ENCODE measurements at places on chromosomes 7 and 10.
A peak's percentile ranks its signal among the peaks of the same experiment; 100 is the strongest.

DNA sequence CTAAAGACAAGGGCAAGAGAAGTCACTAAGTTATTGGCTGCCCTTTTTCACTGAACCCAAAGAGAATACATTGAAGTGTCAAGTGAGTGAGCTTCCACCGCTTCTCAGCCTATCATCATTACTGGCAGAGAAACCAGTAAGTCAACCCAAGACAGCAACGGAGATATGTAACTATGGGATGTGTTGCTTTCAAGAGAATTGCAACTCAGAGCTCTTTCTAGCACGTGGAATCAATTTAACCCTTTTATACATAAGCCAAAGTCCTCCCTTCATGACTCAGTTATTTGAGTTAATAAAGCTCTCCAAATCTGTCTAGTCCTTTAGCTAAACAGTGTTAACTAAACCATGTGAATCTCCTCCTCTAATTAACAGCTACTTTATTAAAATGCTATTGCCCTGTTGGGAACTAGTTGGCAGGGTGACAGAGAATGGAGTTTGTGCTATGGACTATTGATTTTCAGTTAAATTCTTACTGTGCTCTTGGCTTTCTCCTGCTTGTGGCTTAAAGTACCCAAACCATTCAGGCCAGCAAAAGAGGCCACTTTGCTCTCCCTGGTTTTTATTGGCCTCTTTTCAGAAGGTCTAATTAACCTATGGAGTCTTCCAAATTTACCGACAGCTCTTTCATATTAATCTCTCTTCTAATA is 287.7 kb downstream of the NRG3 start:
- DNase-seq, result no peak

GRCh38 chr7:55129541-55130394 is 111.0 kb downstream of the EGFR start:
- DNase-seq, result peak; percentile 72

- DNase-seq, result no peak
Observed at GRCh38 chr7:104955276-104955675, 58.7 kb upstream of the KMT2E start.

DNA sequence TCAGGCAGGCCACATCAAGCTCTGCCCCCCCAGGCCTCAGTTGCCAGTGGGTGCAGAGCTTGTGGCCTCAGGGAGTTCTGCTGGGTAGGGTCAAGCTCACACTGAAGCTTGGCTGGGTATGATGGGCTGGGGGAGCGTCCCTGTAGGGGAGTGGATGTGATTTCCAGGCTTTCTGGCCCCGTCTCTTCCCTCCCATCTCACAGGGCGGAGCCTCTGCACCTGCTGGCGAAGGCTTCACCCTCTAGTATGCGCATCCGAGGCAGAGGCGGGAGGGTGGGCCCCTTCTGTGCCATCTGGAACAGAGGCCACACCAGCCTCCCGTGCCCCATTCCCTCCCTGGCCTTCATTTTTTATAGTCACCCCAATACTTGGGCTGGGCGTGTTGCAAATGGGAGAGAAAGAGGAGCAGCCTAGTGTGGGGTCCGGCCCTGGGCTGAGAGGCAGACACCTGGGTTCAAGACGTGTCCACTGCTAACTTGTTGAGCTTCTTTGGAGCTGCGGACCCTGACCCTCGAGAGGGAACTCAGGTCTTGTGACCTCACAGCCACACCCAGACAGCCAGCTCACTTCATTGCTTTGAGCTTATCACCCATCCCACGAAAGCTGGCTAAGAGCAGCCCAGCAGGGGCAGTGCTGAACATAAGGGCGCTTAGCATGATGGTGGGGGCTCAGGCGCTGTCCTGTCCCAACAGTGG is 2.3 kb downstream of the AQP1 start:
- no peak for DNase-seq

DNA sequence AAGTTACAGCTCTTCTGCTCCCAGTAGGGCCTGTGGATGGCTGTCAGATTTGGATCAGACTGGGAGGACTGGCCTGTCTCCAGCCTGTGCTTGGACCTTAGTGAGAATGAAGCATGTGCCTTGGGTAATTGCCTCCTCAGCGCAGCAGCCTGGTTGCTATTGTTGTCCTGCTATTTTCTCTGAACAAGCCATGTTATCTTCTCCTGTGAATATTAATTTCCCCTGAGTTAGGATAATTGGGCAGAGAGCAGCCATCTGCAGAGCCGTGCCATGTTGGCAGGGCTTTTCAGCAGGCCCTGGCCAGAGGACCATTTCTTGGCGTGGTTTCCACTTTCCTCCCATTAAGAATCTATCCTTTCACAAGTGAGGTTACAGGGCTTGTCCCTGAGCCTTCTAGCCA is 497.3 kb downstream of the SORCS3 start:
- DNase-seq, result no peak

DNA sequence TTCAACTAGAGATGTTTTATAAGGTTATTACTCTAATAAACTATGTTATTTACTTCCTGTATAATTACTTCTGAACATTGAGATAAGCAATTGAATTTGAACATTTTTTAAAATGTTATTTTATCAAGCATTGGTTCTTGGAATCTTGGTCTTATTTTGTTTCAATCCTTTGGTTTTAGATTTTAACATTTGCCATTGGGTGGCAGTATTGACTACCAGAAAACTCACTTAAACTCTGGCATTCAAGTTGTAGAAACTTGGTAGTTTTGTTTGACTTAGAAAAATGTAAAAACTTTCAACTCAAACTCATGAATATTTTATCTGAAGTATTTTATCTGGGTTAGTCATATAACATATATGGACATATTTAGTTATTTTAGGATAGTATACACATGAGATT is 48.1 kb downstream of the ATRNL1 start:
- DNase-seq, result peak; percentile 5

GRCh38 chr10:129972966-129973673 is 9.0 kb upstream of the EBF3 start:
- no peak for DNase-seq

- no peak for DNase-seq
Observed at GRCh38 chr7:98908585-98908984, 30.3 kb downstream of the TRRAP start.

DNA sequence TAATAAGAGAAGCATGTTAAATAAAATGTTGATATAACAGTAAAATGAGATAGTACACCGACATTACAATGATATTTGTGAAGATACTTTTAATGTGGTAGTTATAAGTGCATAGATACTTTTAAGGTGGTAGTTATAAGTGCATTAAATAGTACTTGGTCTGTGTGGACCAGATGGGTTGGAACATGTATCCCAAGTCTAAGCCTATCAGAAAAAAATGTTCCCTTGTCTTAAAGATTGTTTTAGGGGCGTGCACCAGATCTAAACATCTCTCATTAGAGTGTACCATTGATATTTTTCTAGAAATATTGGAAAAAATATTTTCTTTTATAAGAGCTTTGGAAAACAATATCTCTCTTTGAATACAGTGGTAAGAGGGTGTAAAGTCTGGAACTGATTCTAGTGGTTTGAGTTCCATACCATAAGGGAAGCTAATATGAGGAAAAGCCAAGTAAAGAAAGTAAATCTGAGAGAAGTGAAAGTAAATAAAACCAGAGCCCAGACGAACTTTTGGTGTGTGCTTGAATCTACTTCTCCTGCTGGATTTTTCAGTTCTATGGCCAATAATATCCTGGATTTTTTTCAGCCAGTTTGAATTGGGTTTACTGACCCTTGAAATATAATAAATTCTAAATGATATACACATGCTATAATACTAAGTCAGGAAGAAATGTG is 175.3 kb downstream of the MBL2 start:
- DNase-seq, result no peak

- DNase-seq, result no peak
Observed at GRCh38 chr7:142717453-142717852, 31.8 kb upstream of the PRSS1 start.

- DNase-seq, result no peak
Observed at GRCh38 chr10:80633383-80633860, 95.7 kb downstream of the SH2D4B start.

DNA sequence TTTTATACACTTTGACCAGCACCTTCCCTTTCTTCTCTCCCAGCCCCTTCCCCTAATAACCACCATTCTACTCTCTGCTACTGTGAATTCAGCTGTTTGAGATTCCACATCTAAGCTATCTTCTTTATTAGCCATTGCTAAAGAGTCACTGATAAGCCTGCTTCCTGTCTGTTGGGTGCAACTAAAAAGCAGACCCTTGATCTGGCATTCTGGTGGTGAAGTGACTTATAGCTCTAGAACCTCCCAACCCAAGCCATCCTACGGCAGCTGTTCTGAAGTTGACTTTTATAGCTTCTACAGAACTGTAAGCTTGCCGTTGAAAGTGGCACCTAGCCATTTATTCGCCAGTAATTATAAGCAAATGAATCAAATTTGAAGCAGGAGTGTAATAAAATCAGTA is 105.6 kb downstream of the AHR start:
- DNase-seq, result no peak

GRCh38 chr10:31063841-31064240 is 32.2 kb upstream of the ZNF438 start:
- DNase-seq, result no peak

DNA sequence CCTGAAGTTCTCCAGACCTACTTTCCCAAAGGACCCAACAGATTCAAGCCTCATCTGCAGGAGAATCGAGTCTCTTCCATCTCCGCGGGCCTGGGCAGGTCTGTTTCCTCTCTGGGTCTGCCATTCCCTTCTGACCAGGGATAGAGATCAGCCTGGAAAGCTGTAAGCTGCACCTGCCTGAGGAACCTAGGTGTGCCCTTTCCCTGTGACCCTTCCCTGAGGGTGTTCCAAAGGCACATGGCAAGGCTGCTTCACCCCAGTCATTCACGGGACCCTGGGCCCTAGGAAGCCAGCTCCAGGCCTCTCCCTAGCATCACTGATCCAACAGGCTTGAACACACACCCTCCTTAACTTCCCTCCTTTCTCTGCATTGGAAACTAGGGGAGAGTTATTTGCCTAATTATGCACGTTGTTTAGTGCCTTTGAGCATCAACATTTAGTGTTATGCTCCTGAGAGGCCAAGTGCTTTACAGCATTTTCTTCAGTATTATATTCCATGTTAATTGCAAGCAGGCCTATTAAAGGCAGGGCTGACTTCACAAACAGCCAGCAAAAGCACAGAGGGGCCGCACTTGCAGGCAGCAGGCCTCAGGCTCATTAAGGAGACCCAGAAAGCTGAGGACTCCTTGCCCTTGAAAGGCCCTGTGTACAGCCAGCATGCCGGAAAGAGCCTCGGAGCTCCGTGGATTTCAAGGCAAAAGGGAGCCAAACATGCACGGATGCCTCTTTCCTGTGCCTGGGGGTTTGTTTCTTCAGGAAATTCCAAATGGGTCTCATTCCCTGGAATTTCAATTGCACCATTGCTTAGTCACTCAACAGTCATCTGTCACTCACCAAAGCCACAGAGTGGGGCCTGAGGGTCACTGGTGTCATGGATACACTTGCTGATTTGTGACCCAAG is 91.0 kb upstream of the FAM20C start:
- peak; percentile 70 for DNase-seq

- DNase-seq, result no peak
Observed at GRCh38 chr7:139131601-139132041, 22.1 kb upstream of the ZC3HAV1 start.

GRCh38 chr7:44321796-44322195 is 3.6 kb downstream of the CAMK2B start:
- no peak for DNase-seq

GRCh38 chr10:132430231-132430743 is 33.3 kb downstream of the PWWP2B start:
- DNase-seq, result no peak

DNA sequence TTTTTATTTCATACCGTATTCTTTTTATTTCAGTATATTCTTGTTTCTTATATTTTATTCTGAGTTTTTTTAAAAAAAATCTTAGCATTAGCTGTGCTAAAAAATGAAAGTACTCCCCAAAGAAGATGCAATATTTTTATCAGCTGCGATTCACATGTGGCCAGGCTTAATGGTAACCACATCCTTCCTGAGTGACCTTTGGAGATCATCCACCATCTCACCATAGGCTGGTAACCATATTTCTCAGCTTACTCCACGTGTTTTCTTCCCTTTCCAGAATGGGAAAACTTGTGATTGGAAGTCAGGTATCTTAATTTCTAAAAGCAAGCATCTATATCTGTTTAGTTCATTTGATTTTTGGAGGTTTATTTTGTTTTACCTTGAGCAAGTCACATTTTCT is 18.8 kb upstream of the LIPM start:
- DNase-seq, result peak; percentile 29

DNA sequence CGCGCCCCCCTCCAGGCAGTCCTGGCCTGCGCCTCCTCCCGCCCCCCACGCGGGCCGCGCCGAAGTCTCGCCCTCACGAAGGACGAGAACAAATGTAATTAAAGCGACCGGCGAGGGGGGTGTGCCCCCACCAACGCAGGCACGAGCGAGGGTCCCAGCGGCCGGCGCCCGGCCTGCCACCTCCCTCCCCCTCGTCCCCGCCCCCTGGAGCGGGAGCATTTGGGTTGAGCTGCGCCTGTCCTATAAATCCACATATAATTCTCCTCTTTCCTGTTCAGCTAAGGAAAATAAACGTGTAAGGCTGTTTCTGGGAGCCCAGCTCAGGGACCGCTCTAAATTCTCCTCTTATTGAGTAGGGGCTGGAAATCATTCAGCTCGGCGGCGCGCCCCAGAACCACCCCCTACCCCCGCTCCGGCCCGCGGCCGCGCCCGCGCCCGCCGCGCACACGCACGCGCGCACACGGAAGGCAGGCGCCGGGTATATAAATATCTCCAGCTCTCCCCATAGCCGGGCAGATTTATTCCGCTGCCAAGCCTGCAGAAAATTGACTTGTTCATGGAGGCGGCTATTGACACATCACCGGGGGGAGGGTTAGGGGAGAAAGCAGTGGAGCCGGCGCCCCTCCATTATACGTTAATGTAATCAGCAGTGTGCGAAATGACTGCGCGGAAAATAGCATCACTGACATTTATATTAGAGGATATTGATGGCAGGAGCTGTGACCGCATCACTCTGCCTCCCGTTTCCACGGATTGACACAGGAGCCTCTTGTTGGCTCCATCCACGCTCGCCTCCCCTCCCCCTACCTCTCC is 61.6 kb upstream of the BTRC start:
- no peak for DNase-seq

All from AG10803 (cell line).